Stimulated activated naive CD4-positive, alpha-beta T cell (primary cell): ENCODE measurements at places on chromosomes 6 and 20.

DNA sequence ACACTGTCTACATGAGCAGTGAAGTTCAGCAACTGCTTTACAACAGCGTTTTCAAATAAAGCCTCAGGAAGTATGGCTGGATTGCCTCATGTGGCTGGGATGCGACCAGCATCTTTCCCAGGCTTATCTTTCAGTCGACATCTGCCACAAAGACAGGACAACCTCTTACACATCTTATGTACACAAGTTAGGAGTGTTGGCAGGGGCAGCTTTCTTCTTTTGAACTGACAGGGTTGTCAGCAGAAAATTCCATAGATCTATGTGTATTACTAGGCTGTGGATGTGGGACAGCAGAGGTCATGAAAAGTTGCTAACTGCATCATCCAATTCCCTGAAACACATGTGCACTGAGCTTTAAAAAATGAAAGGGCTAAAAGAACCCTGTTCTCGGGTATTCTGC is 48.1 kb downstream of the PLAGL1 start:
- DNase-seq, result no peak

GRCh38 chr20:1371830-1372539 is 20.9 kb downstream of the FKBP1A start:
- DNase-seq, result no peak

- DNase-seq, result no peak
These were observed 56.8 kb downstream of the PRDM1 start for GRCh38 chr6:106142876-106143431.

- DNase-seq, result no peak
These were observed 40.0 kb downstream of the TOX2 start for GRCh38 chr20:43954704-43955061.

GRCh38 chr6:165636402-165637048 is 26.5 kb downstream of the PDE10A start:
- no peak for DNase-seq

DNA sequence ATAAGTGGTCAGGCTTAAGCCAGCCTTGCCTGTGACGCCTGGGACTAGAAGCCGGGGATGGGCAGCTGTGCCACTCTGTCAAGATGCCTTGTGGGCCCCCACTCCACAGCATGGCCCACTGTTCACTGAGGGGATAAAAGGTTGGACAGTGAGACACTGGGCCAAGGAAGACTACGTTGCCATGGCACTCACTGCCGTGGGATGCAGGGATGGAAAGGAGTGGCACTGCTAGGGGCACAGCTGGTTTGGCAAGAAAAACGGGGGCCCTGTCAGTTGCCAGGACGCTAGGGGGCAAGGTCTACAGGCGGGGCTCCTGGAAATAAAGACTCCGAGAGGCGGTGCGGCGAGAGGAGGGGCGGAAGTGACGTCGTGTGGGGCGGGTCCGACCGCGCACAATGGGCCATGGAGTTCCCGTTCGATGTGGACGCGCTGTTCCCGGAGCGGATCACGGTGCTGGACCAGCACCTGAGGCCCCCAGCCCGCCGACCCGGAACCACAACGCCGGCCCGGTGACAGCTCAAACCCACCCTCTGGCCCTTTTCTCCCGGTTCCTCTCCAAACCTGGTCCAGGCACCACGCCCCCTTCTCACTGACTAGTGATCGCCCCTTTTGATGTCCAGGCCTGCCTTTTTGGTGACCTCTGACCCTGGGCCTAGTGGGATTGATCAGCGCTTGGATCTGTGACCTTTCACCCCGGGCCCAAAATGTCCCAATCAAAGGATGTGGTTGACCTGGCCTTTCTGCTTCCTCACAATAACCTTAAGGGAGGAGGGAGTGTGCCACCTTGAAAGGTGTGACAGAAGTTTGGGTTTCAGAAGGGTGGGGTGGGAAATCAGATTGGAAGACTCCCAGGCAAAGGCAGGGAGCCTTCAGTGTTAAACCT is at the start of gene ATAT1:
Gene ATAT1, plus strand, starts transcription at position 391 of the 883 bp plus-strand sequence.
- peak; percentile 75 for DNase-seq

DNA sequence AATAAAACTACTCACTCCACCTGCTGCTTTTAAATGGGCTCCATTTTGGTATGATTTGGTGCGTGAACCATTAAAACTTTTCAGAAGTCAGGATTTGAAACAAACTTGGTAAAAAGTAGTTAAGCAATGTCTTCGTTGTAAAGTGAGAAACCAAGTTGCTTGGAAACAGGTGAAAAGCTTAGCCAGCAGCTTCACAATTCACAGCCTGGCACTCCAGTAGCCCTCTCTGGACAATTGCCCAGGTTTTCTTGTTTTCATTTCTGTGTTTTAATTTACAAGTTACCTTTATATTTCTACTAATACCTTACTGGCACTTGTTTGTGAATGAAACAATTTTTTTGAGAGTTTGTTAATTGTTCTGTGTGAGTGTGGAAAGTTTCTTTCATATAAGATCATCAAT is 12.8 kb downstream of the NT5E start:
- no peak for DNase-seq
